ENCODE measurements at places on chromosomes 4 and X.

- H3K27me3 ChIP-seq = peaks cover 5% of the 10 kb centered on the region
- H3K36me3 ChIP-seq = no peaks in the 10 kb centered on the region
- H3K4me1 ChIP-seq = no peaks in the 10 kb centered on the region
- no peak overlapping the region for H3K27ac ChIP-seq
- no peak for DNase-seq
- no peak overlapping the region for H3K4me3 ChIP-seq
These were observed 79.1 kb upstream of the LCORL start for GRCh38 chr4:18100657-18101056.

DNA sequence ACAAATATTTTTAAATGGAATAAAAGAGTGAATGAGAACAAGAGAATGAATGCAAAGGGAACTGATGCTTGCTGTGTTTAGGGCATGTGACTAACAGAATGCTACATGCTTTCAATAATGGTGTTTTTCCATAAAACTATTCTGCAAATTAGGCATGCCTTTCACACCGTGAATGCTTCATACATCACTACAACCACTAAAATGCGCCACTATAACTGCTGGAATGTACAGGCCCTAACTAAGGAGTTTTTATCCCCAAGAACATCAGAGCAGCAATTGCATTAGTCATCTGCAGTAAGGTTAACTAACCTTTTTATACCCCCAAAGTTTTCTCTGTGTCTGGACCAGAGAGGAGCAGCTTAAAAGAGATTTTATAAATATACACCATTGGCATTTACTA is 190.4 kb downstream of the ARAP2 start:
- H3K27ac ChIP-seq = no peak overlapping the region
- H3K4me3 ChIP-seq = no peak overlapping the region
- no peaks in the 10 kb centered on the region for H3K4me1 ChIP-seq
- H3K27me3 ChIP-seq = no peaks in the 10 kb centered on the region
- H3K36me3 ChIP-seq = no peaks in the 10 kb centered on the region
- no peak for DNase-seq

DNA sequence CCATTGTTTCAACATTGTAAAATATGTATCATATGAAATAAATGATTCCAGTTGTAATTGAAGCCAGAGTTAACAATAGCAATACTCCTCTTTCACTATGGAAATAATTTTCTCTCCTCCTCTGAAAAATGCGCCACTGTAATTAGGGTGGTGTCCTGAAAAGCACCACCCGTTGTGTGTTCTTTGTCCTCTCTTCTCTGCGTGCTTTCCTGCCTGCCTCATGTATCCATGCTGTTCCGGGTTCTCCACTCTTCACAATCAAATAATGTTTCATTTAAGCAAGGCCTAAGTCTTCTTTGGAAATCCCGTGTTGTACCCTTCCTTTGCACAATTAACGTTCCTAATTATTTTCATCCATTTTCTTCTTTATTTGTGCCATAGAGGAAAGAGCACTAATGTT is 293.3 kb downstream of the ADGRL3 start:
- H3K36me3 ChIP-seq = no peaks in the 10 kb centered on the region
- H3K27me3 ChIP-seq = no peaks in the 10 kb centered on the region

DNA sequence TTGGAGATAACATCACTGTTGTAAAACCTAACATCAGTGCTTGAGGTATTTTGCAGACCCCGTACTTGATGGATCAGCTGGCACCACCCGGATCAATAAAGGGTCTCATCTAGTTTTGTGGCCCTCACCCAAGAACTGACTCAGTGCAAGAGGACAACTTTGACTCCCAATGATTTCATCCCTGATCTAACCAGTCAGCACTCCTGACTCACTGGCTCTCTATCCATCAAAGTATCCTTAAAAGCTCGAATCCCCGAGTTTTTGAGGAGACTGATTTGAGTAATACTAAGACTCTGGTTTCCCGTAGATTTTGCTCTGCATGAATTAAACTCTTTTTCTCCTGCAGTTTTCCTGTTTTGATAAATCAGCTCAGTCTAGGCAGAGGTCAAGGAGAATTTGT is 2498.1 kb downstream of the PCDH7 start:
- H3K4me1 ChIP-seq = no peaks in the 10 kb centered on the region
- no peak for DNase-seq
- no peaks in the 10 kb centered on the region for H3K36me3 ChIP-seq

DNA sequence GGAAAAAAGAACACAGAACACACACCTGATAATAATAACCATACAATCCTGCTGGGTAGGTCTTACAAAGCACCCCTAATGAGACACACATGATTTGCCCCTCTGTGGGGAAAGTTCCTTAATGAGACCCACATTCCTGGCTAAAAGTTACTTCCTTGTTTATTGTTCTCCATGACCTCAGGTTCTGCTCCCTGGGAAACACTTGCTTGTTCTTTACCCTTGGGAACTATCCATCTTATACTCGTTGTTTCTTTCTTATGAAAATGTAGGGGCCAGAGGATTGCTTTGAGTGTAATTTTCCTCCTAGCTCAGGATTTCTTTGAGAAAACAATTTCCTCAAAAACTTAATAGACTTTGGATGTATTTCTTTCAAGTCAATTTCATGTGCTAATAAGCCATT is 52.1 kb upstream of the PCDH10 start:
- H3K27me3 ChIP-seq = no peaks in the 10 kb centered on the region
- no peak overlapping the region for H3K27ac ChIP-seq
- H3K36me3 ChIP-seq = no peaks in the 10 kb centered on the region
- no peaks in the 10 kb centered on the region for H3K4me1 ChIP-seq
- DNase-seq = no peak
- no peak overlapping the region for H3K4me3 ChIP-seq

- H3K27me3 ChIP-seq = no peaks in the 10 kb centered on the region
- H3K4me1 ChIP-seq = no peaks in the 10 kb centered on the region
- H3K4me3 ChIP-seq = no peak overlapping the region
- DNase-seq = no peak
- no peak overlapping the region for H3K27ac ChIP-seq
These were observed 763.8 kb upstream of the AADAT start for GRCh38 chr4:170853422-170854021.

DNA sequence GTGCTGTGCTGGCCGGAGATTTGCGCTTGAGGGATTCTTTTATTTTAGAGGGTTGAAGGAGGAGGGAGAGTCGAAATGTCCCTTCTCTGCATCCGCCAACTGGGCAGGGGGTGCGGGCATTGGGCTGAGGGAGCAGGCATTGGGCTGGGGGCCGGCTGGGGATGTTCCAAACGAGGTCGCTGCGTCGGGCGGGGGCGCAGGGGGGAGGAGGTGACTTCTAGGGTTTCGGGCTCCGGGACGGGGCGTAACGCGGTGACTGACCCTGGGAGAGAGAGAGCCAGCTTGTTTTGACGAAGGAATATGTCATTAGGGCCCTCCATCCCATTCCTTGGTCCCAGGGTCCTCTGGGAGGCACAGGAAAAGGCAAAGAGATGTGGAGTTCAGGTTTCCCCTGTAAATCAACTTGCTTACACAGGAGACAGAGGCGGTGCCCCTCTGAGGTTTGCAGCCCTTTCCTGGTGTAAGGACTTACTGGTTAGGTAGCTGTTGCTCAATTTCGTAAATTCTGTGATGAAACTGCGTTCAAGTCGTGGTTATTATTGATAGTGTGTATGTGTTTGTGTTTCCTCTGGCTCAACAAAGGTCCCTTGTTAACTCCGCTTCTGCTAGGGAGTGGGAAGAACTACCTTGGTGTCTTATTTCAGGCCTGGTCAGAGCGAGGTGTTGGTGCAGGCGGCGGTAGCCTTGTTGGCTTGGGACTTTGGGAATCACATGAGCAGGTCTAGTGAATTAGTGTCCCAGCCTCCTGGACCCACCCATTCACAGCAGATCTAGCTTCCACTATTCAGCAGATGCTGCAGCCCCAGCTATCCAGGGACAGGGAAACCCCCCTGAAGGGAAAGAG is 716 bp downstream of the FHIP1A start:
- no peaks in the 10 kb centered on the region for H3K36me3 ChIP-seq
- peak overlapping the region; percentile 83 for H3K4me3 ChIP-seq
- peaks cover 38% of the 10 kb centered on the region for H3K27me3 ChIP-seq
- no peak overlapping the region for H3K27ac ChIP-seq
- DNase-seq = no peak
- H3K4me1 ChIP-seq = peaks cover 25% of the 10 kb centered on the region

GRCh38 chr4:140312100-140312499 is 61.3 kb upstream of the SCOC start:
- peaks cover 5% of the 10 kb centered on the region for H3K4me1 ChIP-seq
- no peak overlapping the region for H3K4me3 ChIP-seq
- H3K27ac ChIP-seq = no peak overlapping the region
- H3K36me3 ChIP-seq = no peaks in the 10 kb centered on the region

- no peak for DNase-seq
- H3K27ac ChIP-seq = no peak overlapping the region
- H3K27me3 ChIP-seq = no peaks in the 10 kb centered on the region
- no peak overlapping the region for H3K4me3 ChIP-seq
- H3K36me3 ChIP-seq = no peaks in the 10 kb centered on the region
These were observed 165.5 kb downstream of the AWAT2 start for GRCh38 chrX:69884210-69884609.

GRCh38 chr4:113452868-113453620 is 308.5 kb downstream of the CAMK2D start:
- no peak overlapping the region for H3K4me3 ChIP-seq
- H3K27me3 ChIP-seq = no peaks in the 10 kb centered on the region
- no peak for DNase-seq
- peaks cover 6% of the 10 kb centered on the region for H3K4me1 ChIP-seq
- H3K27ac ChIP-seq = peak overlapping the region; percentile 81

DNA sequence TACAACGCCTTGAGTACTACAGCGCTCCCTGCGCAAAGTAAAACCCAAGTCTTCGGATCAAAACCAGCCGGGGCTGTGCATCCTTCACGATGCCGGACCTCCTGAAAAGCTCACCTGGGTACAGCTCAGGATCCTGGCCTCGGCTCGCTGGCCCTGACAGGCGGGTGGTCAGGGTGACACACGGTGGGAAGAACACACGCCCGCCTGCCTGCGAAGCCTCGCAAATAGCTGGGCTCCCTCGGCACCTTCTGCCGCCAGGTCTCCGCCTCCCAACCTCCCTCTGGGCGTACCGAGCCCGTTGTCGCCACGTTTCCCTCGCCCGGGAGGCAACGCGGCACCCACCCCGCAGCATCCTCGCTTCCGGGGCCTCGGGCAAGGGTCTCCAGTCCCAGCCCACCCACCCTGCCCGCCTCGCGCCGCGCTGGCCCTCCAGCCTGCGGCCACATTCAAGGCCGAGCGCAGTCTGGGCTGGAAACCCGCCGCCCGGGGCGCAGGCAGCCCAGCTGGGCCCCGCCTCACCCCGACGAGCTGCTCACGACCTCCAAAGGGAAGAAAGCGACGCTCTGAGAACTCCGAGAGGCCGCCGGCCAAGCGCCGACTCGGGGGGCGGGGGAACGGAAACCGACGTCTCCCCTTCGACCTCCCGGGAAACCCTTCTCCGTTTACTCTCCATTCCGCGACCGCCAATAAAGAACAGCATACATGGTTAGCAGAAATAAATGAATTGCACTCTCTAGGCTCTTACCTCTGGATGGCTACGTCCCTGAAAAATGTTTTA is 511 bp downstream of the PPM1K start:
- H3K27ac ChIP-seq = peak overlapping the region; percentile 99
- peaks cover 26% of the 10 kb centered on the region for H3K36me3 ChIP-seq
- DNase-seq = peak; percentile 67
- peaks cover 25% of the 10 kb centered on the region for H3K4me1 ChIP-seq
- no peaks in the 10 kb centered on the region for H3K27me3 ChIP-seq
- peak overlapping the region; percentile 92 for H3K4me3 ChIP-seq

GRCh38 chrX:68462197-68462596 is 28.9 kb upstream of the OPHN1 start:
- no peak for DNase-seq
- H3K4me1 ChIP-seq = no peaks in the 10 kb centered on the region
- H3K27me3 ChIP-seq = no peaks in the 10 kb centered on the region
- H3K27ac ChIP-seq = no peak overlapping the region
- no peak overlapping the region for H3K4me3 ChIP-seq

- DNase-seq = peak; percentile 8
- H3K27ac ChIP-seq = no peak overlapping the region
- no peaks in the 10 kb centered on the region for H3K4me1 ChIP-seq
- no peak overlapping the region for H3K4me3 ChIP-seq
These were observed 187.7 kb upstream of the NUDT10 start for GRCh38 chrX:51144828-51145442.

DNA sequence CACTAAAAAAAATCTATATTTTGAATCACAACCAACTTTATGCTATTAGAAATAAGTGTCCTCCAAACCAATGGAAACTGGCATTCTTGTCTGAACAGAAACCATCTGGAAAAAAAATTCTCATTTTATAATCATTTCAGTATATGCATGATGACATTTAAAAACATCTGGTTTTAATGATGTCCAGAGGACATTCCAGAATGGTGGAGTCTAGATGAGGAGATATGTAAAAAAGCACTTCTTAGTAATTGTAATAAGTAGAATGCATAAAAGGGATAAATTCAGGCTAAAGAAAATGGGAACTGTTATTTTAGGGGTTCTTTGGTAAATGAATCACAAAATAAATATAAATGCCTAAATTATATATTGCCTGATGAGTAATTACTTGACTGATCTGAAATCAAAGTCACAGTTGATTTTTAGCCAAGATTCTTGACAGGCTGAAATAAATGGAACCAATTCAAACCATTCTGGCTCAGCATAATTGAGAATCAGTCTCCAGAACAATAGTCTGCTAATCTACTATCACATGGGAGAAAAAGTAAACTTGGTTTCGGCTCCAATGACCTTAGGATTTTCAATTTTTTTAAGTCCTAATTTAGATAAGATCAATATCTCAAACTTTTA is 636.6 kb downstream of the FAT4 start:
- H3K4me1 ChIP-seq = no peaks in the 10 kb centered on the region
- H3K27me3 ChIP-seq = no peaks in the 10 kb centered on the region
- H3K27ac ChIP-seq = no peak overlapping the region
- no peak overlapping the region for H3K4me3 ChIP-seq
- H3K36me3 ChIP-seq = no peaks in the 10 kb centered on the region

DNA sequence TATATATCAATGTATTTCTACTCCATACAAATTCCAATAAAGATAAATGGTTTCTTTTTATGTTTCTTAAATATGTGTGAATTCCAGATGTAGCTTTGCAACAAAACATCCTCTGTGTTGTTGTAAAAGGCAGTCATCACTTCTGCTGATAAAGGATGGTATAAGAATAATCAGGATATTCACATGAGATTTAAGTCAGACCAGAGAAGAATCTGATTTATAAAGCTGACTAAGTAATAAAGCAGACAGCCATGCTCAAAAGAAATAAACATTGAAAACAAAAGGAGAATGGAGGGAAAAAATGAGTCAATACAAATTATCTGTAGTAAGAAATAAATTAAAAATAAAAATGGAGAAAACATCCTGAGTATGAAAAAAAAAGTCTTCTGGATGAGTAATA is 27.0 kb upstream of the SLC7A11 start:
- no peaks in the 10 kb centered on the region for H3K4me1 ChIP-seq
- H3K4me3 ChIP-seq = no peak overlapping the region
- no peaks in the 10 kb centered on the region for H3K36me3 ChIP-seq
- no peak overlapping the region for H3K27ac ChIP-seq
- DNase-seq = no peak

DNA sequence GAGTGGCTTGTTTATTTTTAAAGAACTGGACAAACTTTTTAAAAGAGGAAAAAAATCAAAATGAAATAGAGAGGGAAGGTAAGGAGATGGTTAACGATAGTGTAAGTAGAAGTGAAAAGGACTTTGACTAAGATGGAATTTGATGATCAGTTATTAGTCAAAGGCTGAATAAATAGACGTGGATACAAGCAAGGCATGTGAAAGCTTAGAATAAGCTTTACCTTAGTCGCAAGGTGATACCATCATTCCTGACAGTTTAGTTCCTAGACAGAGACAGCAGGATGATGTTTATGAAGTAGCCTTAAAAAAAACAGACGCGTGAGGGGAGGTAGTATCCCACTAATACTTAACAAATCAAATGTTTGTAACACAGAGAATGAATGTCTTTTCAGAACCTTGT is 97.3 kb downstream of the PALLD start:
- no peaks in the 10 kb centered on the region for H3K36me3 ChIP-seq
- no peak for DNase-seq
- no peak overlapping the region for H3K27ac ChIP-seq
- no peak overlapping the region for H3K4me3 ChIP-seq
